Activated T-helper 1 cell treated with anti-CD3 and anti-CD28 coated beads, Interleukin-2, amount 50 U/mL, for 16 hours (primary cell): ENCODE measurements at places on chromosomes 2 and 18.

DNA sequence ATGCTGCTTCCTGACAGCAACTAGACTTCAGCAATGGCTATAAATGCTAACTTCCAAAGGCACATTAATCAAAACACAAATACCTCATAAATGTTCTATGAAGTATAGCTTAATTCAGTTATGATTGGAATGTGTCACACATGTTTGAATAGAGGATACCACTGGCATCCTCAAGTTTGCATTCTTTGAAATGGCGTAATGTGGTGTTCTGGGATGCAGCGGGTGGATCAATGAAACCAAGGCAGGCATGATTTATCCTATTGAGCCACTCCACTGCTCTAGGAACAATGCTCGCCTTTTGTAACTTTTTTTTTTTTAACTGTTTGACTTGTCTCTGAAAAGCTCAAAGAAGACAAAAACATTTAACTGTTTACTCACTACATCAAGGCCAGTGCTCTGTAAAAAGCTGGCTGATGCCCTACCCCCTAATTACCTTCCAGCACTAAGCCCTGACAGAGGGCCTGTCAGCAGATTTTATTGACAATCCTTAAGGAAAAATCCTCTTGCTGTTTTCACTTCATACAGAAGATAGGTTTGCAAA, 278.8 kb upstream of the SESTD1 start:
- DNase-seq: no peak

DNA sequence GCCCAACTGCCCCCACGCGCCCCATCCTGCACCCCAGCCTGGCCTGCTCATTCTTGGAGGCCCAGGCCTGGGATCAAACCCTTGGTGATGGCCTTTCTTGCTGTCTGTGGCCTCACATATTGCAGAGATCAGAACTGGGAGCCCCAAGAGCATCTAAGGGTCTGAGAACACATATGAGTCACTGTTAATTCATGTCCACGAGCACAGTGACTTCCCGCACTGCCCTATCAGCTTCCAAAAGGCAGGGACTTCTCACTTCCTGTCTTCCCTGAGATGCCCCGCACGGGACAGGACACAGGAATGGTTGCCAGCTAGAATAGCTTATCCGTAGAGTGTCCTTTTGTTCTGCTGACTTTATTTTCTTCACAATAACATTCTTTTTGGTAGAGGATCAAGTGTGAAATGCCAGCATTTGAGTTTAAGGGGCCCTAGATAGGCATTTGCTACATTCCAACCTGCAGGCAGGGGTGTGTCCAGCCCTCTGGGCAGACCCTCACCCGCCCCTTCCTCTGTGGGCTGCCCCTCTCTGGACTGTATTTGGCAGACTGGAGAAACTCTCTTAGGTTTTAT, 21.1 kb upstream of the CELF4 start:
- no peak for DNase-seq

DNA sequence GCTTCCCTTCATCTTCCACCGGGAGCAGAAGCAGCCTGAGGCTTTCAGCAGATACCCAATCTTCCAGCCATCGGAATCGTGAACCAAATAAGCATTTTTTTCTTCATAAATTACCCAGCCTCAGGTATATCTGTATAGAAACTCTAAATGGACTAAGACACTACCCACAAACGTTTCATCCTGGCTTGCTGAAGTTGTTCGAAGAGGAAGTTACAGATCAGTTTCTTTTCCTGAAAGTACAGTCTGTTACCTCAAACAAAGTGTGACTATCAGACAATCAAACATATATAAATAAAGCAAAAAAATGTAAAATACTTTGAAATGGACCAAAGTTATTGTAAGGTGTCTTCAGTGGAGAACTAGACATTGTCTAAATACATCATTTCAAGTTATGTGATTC, 97.9 kb downstream of the MREG start:
- DNase-seq: no peak

DNA sequence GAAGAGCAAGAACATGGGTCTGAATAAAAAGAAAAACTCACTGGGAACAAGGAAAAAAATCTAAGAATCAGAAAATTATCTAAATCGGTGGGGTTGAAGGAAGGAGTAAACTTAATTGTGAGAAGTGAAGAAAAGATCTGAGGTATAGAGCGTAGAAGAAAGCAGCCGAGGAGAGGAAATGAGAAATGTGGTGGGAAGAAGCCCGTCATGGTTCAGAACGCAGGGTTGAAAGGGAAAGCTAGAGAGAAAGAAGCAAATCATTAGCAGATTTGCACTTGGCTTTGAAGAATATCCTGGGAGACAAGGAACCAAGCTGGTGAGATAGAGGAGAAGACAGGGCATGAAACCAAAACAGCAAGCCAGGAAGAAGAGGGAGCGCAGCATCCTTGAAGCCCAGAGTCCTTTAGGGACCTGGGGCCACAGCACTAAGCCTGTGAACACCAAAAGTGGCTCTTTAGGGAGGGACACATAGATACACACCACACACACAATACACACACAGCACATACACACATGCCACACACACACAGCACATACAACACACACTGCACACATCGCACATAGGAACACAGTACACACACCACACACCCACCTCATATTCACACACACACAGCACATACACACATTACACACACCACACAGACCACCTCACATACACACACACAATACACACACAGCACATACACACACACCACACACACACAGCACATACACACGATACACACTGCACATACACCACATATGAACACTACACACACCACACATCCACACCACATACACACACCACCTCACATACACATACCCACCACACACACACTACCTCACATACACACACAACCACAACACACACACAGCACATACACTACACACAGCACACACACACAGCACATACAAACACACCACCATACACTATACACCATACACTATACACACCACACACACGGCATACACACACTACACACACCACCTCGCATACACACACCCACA, 274.6 kb downstream of the ETAA1 start:
- DNase-seq: no peak

- no peak for DNase-seq
Measured at GRCh38 chr2:46171996-46172546, 125.1 kb upstream of the EPAS1 start.

- no peak for DNase-seq
Measured at GRCh38 chr2:228689053-228689452, 507.6 kb upstream of the SPHKAP start.

DNA sequence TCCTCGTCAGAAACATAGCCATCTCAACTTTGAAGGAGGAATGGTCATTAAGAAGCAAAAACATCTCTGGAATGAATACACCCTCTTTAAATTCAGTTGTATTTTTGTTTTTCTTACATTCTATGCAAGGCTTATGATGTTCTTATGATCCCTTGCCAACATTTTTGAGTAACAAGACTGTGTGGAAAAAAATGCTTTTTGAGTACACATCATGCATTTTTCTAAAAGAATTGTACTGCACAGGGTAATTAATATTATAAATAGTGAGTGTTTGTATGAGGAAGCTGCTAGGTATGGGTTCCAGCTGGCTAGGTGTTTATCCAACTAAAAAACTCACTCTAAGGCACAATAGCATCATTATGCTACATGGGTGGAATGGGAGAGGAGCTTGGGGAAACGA, 59.0 kb upstream of the SPATS2L start:
- no peak for DNase-seq

GRCh38 chr2:23526114-23526513, 141.1 kb downstream of the KLHL29 start:
- no peak for DNase-seq

DNA sequence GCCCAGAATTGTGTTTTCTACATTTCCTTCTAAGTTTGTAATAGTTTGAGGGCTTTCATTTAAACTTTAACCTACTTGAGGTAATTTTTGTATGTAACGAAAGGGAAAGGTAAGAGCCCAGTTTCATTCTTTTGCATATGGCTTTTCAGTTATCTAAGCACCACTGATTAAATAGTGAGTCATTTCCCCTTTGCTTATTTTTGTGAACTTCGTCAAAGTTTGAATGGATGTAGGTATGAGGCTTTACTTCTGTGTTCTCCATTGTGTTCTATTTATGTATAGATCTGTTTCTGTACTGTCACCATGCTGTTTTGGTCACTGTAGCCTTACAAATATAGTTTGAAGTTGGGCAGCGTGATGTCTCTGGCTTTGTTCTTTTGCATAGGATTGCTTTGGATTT, 944.8 kb upstream of the CNTNAP5 start:
- DNase-seq: no peak

DNA sequence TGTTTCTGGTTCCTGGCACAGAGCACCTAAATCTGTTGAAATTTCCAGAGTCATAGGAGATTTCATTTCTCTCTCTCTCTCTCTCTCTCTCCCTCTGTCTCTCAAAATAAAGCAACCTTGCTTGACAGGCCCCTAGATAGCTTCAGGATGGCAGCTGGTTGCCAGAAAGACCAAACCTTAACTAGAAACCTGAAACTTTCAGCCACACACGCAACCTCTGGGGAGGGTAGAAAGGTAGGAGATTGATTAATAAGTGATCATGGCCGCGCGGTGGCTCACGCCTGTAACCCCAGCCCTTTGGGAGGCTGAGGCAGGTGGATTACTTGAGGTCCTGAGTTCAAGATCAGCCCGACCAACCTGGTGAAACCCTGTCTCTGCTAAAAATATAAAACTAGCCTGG, 1885.4 kb upstream of the CELF4 start:
- no peak for DNase-seq

DNA sequence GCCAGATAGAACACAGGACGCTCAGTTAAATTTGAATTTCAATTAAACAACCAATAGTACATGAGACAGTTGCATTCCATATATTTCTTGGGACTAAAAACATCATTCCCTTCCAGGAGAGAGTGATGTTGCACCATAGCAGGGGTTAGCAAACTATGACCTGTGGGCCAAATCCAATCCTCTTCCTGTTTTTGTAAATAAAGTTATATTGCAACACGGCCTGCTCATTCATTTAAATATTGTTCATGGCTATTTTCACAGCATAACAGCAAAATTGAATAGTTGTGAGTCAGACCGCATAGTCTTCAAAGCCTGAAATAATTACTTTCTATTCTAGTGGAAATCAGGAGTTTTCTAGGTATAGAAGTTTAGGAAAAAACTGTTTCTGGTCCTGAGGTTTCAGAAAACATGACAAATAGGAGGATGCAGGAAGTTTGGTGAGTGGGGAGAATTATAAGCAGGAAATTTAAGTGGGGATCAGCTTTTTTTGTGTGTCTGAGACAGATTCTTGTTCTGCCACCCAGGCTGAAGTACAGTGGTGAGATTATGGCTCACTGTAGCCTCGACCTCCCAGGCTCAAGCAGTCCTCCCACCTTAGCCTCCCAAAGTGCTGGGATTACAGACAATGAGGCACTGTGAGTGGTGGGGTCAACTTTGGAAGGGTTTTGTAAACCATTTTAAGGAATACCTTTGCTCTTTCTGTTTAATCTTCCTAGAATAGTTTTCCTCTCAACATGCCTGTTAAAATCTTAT, 131.5 kb downstream of the SOCS6 start:
- DNase-seq: no peak

DNA sequence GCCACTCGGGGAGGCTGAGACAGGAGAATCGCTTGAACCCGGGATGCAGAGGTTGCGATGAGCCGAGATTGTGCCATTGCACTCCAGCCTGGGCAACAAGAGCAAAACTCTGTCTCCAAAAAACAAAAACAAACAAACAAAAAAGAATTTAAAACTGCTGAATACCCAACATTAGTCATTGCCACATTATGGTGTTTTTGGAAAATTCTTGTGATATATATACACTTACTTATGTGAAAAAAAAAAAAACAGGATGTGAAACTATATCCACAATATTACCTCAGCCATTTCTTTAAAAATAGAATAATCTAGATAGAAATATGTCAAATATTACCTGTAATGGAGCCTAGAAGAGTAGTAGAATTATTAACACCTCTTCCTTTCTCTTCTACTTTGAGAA, 288.3 kb upstream of the FN1 start:
- no peak for DNase-seq

- no peak for DNase-seq
Measured at GRCh38 chr2:42838133-42838532, 45.8 kb upstream of the HAAO start.

- no peak for DNase-seq
Measured at GRCh38 chr2:112153179-112153490, 14.9 kb downstream of the FBLN7 start.

GRCh38 chr2:24708537-24709152, 84.5 kb downstream of the PTRHD1 start:
- no peak for DNase-seq

GRCh38 chr2:9095690-9096089, 92.2 kb upstream of the MBOAT2 start:
- DNase-seq: no peak

GRCh38 chr18:55425698-55426097, 162.3 kb downstream of the TCF4 start:
- no peak for DNase-seq

GRCh38 chr2:48131539-48132270, 225.4 kb upstream of the FBXO11 start:
- DNase-seq: no peak

DNA sequence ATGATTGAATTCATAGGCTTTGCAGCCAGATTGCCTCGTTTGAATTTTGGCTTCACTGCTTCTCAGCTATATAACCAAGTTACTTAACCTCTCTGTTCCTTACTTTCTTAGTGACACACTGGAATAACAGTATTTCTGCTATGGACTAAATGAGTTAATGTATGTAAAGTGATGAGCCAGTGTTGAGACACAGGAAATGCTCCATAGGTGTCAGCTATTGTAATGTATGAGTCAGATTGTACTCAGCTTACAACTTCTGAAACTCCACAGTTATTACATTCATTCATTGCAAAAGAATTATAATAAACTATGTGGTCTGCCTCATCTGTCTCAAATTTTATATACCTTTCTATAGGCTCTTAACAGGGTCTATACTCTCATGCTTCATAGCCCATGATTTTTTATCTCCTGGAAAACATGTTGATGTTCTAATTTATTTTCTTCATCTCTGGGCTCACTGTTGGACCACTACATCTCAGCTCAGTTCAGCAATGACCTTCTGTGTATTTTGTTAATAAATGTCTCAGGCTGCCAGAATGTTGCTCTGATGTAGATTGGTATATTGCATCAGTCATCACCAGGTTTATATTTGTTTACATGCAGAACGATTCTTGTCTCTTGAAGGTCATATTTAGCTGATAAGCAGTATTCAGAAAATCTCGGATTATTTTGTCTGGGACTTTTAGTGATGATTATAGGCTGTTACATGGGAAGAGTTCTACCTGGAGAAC, 76.2 kb downstream of the MAP3K20 start:
- no peak for DNase-seq

GRCh38 chr2:192687015-192687414, 492.3 kb upstream of the TMEFF2 start:
- no peak for DNase-seq

GRCh38 chr2:186918495-186918894, 69.5 kb upstream of the ZSWIM2 start:
- no peak for DNase-seq

DNA sequence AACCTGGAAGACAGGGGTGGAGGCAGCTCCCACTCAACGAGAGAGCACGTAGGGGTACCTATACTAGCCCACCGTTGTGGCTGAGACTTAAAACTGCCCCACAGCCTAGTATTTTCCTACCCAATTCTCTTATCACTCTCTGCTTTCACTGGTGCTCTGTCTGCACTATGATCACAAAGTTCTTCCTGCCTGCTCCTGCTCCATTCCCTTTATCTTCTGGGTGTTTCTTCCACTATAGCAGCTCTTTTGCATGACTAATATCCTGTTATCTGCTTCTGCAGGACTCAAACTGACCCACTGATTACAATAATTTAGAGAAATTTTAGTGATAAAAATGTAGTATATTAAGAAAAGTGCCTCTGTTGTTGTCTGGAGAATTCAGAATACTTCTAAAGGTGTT, 184.8 kb downstream of the LRP1B start:
- DNase-seq: no peak
